ENCODE measurements at places on chromosomes 3 and 15. TPM values are rescaled to one million over a fixed set of nuclear protein-coding genes. Genes with fewer than 3 reads are reported as not detected.

TM4SF18 gene
- 13.2 TPM for total RNA-seq

- no peak for DNase-seq
Observed at GRCh38 chr3:25289156-25289555, 138.9 kb upstream of the RARB start.

ALS2CL gene
- total RNA-seq, result 17.3 TPM

- no peak for DNase-seq
Observed at GRCh38 chr3:42214064-42214463, 51.9 kb downstream of the CCK start.

GRCh38 chr3:122987231-122987630, 40.3 kb downstream of the SEMA5B start:
- no peak for DNase-seq

DNA sequence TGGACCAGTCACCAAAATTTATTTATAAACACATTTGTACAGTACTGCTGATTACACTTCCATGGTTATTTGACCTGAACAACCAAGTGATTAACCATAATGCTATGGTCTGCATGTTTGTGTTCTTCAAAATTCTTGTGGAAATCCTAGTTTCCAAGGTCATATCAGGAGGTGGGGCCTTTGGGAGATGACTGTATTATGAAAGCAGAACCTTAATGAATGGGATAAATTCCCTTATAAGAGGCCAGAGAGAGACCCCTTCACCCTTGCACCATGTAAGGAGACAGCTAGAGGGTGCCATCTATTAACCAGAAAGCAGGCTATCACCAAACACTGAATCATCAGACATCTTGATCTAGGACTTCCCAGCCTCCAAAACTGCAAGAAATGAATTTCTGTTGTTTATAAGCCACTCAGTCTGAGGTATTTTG, 1.9 kb downstream of the SCAPER start:
- DNase-seq, result no peak

DNA sequence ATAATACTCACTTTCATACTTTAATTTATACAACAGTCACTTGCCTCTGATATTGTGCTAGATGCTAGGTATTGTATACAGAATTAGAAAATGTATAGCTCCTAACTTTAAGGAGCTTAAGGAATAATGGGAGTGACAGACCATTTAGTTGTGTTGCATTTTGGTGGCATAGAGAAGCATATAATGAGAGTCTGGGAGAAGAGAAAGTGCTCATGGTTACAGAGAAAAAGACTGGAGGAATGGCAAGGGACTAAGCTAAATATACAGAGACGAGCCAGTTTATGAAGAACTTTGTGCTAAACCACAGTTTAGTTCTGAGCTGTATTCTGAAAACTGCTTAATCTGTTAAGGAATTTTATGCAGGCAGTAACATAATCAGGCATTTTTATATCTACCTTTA, 6.4 kb downstream of the RNF13 start:
- no peak for DNase-seq

DNA sequence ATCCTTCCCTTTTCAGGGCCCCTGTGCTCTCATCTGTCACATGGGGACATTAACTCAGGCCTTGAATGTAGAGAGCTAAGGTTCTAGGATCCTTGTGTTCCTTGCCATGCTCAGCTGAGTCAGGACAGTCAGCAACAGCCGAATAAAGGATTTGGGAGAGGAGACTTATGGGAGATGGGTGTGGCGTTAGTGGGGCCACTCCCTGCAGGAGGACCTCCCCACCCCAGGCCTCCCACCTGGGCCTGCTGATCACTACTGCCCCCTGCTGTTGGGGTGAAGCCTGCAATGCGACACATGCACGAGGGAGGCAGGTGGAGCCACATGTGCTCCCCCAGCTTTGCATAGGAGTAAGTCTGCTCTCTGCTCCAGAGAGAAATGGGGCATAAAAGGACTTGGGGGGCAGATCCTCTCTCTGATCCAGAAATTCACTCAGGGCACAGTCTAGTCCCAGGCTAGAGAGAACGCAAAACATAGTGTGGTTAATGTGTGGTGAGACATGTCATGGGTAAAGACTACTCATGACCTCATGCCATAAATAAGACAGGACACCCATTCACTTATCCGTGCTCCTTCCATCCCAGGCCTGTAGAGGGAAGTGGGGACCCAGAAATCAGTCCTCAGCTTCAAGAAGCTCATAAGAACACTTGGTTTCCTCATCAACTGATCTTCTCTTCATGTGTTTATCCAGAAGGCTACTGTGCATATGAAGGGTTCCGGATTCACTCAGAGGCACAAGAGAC, 19.4 kb downstream of the RBP1 start:
- DNase-seq, result no peak

DNA sequence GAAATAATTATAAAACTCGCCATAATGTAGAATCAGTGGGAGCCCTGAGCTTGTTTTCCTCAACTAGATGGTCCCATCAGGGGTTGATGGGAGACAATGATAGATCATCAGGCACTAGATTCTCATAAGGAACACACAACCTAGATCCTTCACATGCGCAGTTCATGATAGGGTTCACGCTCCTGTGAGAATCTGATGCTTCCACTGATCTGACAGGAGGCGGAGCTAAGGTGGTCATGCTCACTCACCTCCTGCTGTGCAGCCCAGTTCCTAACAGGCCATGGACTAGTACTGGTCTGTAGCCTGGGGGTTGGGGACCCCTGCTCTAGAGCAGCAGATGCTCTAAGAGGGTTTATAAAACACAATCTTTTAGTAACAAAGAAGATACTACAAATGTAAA, 183.6 kb downstream of the ANXA2 start:
- DNase-seq, result no peak

DNA sequence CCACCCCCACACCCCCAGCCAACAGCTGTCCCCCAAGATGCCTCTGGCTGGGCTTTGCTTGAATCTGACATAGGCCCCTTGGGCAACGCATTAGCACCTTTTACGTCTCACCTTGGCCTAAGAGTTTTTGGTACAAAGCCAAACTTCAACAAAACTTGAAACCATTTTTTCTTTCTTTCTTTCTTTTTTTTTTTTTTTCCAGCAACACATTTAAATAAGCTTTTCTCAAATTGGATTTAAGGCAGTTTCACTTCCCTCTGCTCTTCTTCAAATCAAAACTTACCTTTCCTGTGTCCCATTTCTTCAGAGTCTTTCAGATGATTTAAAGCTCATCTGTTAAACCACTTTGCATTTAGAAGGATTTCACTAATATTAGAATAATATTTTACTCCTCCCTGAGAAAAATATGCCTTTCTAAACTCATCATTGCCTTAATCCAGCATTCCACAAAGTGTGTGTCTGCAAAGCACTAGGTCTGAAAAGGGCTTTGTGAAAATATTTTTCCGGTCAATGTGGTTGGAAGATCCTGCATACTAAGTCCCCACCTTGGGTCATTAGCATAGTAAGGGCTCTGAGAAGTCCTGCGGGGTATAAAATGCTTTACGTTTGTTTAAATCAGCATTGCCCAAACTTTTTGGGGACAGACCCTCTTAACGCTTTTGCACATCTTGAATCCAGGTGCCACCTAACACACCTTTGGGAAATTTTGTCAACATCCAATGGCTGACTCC, 217.0 kb downstream of the TLE3 start:
- no peak for DNase-seq
